ENCODE measurements at places on chromosomes 12 and 14.

DNA sequence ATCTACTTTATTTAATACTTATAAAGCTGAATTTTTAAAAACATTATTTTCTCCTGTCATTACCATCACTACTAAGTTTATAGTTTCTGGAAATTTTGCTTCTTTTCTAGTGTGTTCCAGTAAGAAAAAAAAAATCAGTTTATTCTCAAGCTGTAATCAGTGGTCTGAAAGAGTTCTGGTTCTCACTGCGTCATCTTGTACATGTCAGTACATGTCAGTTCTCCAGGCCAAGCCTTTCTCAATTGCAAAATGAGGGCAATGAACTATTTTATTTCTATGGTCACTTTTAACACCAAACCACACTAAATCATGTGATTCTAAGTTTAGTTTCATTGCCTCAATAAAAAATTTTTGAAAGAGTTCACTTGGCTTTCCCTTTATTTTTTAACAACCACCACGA, 468.9 kb upstream of the LRFN5 start:
- DNase-seq: no peak

DNA sequence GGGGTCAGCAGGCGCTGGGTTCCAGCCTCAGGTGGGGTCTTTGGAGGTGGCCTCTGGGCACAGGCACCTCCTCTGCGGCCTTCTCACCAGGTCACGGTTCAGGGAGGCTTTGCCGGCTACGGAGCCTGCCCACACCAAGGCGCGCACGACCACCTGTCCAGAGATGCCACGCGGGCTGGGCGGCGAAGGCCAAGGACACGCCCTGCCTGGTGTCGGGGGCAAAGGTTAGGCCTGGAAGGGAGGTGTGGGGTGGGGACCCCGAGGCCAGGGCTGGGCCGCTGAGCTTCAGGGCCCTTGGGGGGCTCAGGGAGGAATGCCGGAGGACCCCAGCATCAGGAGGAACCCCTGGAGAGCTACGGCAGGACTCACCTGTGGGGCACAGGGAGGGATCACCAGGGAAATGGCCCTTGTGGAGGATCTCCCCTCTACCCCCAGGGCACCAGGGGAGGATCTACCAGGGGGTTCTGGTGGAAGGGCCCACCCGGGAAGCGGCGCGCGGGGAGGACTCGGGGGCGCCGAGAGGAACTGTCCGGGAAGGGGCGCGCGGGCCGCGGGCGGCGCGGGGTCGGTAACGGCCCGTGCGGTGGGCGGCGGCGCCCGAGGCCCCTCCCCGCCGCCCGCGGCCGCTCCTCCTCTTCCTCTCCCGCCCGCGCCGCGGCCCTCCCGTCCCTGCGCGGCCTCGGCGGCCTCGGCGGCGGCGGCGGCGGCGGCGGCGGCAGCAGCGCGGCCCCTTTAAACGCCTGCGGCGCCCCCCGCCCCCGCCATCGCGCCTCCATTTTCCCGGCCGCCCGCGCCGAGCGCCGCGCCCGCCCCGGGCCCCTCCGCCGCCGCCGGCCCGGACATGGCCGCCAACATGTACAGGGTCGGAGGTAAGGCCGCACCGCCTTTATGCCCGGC, at the start of gene MTA1:
MTA1 (plus strand) TSS at position 633 of the 897 bp plus-strand sequence; CDS start at position 842, 209 bp downstream.
- no peak for DNase-seq

DNA sequence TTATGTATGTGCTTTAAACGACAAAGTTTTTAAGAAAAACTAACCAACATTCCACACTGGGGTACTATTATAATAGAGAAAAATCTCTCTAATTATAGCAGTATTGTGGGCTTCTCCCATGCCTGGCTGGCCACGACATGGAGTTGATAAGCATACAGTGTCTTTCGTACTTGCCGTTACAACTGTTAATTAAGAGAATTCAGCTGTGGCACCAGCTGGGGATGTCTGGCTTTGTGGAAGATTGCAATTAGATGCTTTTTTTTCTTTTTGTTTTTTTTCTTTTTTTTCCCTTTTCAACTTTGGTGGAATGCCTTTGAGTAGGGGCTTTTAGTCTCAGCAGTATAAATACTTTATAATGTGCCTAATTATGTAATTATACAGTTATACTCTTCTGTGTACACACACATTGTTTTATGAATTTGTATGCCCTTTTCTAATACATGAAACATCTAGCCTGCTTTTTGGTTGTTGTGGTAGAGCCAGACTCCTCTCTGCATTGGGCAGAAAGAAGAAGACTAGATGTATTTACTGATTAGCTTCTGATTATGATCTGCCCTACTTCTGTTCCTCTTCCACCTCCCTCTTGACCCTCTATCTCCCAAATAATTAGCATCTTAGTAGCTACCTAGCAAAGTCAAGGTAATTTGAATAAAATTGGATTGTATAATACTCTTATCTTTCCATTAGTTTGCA, 76.4 kb downstream of the SUSD6 start:
- no peak for DNase-seq

- DNase-seq: no peak
Measured at GRCh38 chr12:63163541-63163940, 12.5 kb upstream of the AVPR1A start.

- DNase-seq: peak; percentile 9
Measured at GRCh38 chr12:130765186-130765659, 49.1 kb upstream of the RIMBP2 start.

GRCh38 chr14:92687681-92688433, 60.6 kb downstream of the LGMN start:
- DNase-seq: no peak

DNA sequence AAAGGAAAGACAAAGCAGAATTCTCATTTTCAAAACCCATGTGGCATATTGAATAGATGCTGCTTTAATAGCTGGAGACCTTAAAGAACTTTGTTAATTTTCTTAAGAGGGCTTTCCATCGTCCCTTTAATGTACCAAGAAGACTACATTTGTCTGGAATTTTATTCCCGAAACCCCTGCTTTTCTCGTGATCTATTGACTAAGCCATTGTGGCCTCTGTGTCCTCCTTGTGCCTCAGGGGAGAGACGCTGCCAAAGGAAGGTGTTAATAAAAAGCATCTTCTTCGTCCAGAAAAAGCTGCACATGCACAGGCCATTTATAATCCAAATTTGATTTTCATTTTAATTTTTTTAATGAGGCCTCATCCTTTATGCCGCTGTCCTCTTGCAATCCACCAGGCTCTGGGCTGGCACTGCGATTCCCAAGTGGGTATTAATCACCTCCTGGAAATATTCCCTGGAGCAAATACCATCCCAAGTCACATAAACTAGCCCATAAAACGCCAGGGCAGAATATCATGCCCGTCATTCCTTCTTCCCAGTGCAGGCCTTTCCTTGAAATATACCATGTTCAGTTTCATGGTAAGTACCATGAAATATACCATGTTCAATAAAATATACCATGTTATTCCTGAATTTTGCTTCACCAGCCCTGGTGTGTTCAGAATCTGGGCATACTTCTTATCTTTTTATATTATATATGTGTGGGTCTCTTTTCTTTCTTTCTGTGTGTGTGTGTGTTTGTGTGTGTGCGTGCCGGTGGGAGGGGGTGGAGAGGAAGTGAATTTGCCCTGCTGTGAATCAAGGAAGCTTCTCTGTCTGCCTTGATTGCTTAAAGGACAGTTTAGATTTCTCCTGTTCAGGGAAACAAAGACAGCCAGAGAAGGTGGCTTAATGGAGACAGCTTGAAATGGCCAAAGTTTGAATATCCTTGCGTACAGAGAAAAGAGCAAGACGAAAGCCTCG, 147.6 kb downstream of the PHETA1 start:
- no peak for DNase-seq

DNA sequence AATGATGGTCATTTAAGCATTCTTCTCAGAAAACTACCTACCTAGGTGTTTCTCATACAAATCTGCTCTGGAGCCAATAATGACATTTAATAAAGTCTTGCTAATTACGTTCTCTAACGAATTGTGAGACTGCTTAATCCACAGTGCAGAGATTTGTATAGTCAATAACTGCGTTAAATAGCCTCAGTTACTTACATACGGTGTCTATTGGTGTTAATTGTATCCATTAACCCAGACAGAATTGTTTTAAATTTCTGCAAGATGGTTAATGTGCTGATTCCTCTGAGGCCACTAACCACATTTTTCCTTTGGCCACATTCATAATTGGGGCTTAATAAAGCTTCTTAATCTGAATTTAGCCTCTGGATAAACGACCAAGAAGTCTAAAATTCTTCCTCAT, 171.7 kb downstream of the SLC41A2 start:
- DNase-seq: no peak

- DNase-seq: no peak
Measured at GRCh38 chr14:31133133-31133532, 74.5 kb downstream of the HECTD1 start.

GRCh38 chr12:46108721-46109120, 118.3 kb upstream of the SCAF11 start:
- DNase-seq: no peak

DNA sequence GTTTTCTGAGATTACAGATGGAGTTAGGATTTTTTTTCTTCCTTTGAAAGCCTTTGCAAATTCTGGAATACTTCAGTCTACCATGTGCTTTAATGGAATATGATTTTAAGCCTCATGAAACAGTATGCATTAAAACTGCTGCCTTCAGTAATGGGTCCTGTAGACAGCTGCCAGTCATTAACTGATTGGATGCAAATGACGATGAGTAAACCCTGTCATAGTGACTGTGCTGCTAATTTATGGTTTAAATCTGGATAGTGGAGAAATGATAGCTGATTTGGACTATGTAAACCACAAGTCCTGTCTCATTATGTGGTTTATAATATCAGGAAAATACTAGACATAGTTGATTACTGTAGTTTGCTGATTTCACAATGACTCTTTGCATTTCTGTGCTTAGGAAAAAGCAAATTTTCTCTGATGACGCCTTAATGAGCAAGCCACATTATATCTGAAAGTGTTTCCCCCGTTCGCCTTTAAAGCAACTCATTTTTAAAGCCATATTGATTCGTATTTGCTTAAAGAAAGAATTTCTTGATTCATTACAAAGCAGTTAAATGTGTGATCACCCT, 217.6 kb downstream of the TMTC2 start:
- peak; percentile 27 for DNase-seq

DNA sequence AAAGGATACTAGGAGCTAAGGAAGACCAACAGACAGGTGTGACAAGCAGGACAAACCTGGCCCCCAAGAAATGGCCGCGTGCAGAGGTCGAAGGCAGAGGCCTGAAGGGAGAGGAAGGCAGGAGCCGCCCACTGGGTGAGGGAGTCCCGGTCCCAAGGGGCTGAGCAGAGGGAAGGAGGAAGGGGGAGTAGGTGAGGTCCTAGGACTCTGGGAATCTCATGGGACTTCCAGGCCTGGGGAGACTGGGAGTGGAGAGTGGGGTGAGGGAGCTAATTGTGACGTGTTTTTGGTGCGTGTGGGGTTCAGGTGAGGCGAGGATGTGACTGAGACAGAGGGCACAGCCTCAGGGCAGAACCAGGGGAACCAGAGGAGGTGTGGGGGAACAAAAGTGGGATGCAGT, 11.7 kb upstream of the FLVCR2 start:
- DNase-seq: no peak

DNA sequence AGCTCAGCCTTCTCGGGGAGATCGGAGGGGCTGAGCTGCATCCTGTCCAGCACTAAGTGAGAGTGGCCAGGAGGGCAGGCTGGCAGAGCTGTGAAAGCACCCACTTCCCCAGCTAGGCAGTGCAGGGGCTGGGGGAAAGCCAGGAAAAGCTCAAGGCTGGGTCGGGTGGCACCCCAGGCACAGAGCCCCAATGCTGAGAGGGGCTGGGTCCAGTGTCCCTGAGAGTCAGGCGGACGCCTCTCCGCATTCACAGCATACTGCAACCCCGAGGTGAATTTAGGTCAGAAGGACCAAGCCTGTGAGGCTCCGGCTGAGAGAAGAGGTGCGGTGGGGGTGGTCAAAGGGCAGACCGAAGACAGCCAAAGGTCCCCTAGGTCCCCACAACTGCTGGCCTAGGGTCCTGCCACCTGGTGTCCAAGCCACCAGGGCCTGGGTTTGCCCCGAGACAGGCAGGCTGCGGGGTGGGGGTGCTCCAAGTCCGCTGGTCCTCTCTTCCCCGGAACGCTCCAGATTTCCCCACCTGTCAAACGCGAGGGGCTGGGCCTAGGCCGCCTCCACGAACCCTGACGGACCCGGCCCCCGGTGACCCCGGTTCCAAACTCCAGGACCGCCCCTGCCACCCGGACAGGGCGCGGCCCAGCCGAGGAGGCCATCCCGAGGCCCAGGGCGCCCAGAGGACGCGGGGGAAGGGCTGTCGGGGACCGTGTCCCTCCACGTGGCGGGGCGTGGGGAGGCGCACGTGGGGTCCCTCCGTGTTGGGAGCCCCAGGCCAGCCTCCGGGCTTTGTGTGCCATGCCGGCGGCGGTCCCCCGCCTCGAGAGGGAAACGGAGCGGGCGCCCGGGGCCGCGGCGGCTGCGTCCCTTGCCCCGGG, 527 bp downstream of the CAMKK2 start:
- DNase-seq: no peak

- no peak for DNase-seq
Measured at GRCh38 chr14:70392676-70393075, 24.2 kb downstream of the SYNJ2BP start.

- no peak for DNase-seq
Measured at GRCh38 chr12:93848523-93849101, 171.4 kb downstream of the CRADD start.

GRCh38 chr14:33689680-33690079, 261.2 kb downstream of the EGLN3 start:
- no peak for DNase-seq

GRCh38 chr12:123571343-123571813, 13.0 kb upstream of the TMED2 start:
- DNase-seq: peak; percentile 86

DNA sequence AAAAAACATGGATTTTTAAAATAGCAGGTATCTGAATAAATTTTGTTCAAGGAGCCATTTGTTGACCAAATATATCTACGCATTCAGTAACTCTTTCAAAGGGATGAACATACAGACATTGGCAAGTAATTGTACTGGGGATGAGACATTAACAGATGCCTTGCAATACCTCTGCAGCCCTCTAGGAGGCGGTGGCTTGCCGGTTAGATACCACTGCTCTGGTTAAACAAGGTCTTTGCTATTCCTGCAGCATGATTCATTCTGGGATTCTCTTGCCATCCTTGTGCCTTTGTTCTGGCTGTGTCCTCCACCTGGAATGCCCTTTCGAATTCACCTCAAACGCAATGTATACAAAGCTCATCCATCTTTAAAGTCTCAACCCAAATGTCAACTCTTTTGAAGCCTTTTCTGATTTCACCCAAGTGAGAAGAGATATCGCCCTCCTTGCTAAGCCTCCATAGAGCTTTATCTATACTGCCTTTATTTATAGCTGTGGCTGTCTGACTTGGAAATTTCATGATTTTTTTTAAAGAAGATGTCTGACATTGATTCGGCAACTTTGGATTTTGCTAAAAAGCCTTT, 131.0 kb upstream of the SRRM4 start:
- no peak for DNase-seq

GRCh38 chr14:20772650-20773049, 4.4 kb downstream of the EDDM3B start:
- no peak for DNase-seq

DNA sequence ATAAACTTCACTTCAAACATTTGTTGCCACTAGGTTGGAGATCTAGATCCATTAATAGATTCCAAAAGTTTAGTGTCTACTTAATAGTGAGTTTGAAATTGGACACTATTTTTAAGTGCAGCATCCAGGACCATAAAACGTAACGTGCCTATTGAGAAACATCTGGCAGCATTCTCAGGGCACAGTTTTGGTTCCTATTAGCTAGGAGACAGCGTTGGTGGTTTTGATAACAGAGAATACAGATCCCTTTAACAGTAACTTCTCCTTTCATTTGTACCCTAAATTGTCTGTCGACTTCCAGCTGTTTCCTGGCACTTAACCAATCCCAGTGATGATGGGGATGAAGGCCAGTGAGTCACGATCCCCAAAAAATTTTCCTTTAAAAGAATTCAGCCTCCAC, 25.8 kb downstream of the KCNK10 start:
- no peak for DNase-seq

GRCh38 chr14:56417173-56417572, 162.4 kb upstream of the TMEM260 start:
- DNase-seq: no peak

All from fibroblast of the aortic adventitia (primary cell).